ENCODE measurements at places on chromosomes 12 and 14. TPM values are rescaled to one million over a fixed set of nuclear protein-coding genes. Genes with fewer than 3 reads are reported as not detected.

GRCh38 chr12:91685917-91686316 lies 459.7 kb downstream of the BTG1 start:
- no peak overlapping the region for H3K27ac ChIP-seq
- H3K27me3 ChIP-seq = no peaks in the 10 kb centered on the region
- H3K4me3 ChIP-seq = no peak overlapping the region
- H3K36me3 ChIP-seq = no peaks in the 10 kb centered on the region
- no peak for DNase-seq

DNA sequence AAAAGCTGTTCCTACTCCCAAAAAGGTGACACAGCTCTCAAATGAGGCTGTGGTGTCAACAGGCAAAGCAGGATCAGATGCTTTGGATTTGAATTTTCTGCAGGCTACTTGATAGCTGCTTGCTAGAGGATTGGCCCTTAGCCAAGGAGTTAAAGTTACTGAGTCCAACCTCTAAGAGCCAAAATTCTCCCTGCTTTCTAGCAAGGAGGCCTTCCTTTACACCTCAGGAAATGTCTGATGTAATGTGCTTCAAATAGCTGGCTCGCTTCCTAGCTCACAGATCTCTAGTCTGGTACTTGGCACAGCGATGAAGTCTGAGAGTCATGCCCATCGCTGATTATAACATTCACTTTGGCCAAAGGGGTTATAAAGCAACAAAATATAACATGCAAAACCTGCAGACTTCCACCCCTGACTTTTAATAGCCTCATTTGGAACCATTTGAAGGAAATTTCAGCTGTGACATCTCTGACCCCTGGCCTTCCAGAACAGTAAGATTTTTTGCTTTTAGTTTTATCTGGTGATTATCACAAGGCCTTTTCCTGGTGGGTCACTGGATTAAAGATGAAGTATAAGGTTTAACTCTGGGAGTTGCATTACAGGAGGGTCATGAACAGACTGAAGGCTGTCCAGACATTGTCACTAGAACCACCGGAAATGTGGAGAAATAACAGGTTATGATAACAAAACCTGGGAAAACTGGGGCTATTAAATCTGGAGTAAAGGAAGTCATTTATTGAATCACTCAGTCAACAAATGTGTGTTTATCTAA lies 189.7 kb downstream of the EPS8 start:
- H3K36me3 ChIP-seq = no peaks in the 10 kb centered on the region
- no peak overlapping the region for H3K4me3 ChIP-seq
- no peak for DNase-seq
- peaks cover 45% of the 10 kb centered on the region for H3K4me1 ChIP-seq

GRCh38 chr12:9751204-9752144 lies 9.2 kb downstream of the CD69 start:
- H3K27ac ChIP-seq = no peak overlapping the region
- H3K4me1 ChIP-seq = peaks cover 11% of the 10 kb centered on the region
- DNase-seq = no peak
- no peaks in the 10 kb centered on the region for H3K36me3 ChIP-seq
- H3K4me3 ChIP-seq = peak overlapping the region; percentile 51

GRCh38 chr14:57970175-57970574 lies 104.3 kb upstream of the SLC35F4 start:
- no peaks in the 10 kb centered on the region for H3K36me3 ChIP-seq
- H3K27ac ChIP-seq = no peak overlapping the region
- DNase-seq = no peak
- H3K4me3 ChIP-seq = no peak overlapping the region

TCL1A gene
- not detected for total RNA-seq

DEGS2 gene
- total RNA-seq = not detected
